ENCODE measurements at places on chromosomes 1 and 21.

DNA sequence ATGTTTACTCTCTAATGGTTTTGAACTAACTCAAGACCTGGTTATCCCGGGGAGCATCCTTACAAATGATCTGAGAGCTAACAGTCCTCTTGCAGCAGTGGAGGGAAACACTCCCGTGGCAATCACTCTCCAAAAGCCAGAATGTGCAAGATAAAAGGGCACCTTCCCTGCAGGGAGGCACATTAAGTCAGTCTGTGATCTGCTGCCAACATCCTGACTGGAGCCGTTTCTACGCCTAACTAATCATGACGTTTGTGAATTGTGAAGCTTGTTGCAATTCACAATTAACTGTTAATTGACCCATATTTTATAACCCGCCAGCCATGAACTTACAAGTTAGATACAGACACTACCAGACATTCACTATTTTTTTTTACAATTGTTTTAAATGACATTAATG is 52.1 kb upstream of the LGALS8 start:
- DNase-seq: no peak

DNA sequence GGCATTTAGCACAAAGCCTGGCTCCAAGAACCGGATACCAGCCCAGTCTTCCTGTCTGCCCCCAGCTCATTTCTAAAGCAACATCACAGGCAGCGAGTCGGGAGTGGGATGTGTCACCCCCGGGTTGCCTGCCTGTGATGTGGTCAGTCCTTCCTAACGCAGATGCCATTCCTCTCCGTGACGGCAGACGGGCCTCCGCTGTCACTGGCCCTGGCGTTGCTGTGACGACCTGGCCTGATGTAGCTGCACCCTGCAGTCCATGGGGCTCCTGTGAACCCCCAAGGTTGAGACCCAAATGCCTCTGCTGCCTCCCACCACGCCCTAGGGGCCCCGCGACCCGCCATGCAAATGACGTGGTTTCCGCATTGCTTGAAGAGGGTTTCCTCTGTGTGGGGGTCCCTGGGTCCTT is 12.3 kb downstream of the TNFRSF1B start:
- no peak for DNase-seq

DNA sequence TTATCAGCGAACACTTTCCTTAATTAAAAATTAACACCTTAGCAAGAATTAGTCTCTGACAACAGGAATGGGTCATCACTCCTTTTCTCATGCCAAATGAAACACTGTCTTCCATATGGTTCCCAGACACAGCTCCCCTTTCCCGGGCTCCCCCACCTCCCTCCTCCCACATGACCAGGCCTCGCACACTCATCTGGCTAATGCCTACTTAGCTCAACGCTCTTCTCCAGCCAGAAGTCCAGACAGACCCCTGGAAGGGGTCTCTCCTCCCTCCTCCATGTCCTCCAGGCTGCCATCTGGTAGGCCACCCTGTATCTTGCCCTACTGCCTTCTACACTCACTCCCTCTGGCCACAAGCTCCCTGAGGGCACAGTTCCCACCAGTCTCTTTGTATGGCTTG is 39.9 kb downstream of the KCNC4 start:
- no peak for DNase-seq

DNA sequence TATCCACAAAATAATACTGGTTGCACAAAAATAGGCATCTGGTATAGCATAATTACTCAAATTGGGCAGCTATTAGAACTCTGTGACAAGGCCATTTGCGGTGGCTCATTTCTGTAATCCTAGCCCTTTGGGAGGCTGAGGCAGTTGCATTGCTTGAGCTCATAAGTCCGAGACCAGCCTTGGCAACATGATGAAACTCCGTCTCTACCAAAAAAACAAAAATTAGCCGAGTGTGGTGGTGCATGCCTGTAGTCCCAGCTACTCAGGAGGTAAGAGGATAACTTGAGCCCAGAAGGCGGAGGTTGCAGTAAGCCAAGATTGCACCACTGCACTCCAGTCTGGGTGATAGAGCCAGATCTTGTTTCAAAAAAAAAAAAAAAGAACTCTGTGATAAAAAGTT is 36.7 kb downstream of the PLPP3 start:
- no peak for DNase-seq

GRCh38 chr1:84653130-84653677 is 37.1 kb downstream of the SSX2IP start:
- DNase-seq: no peak

All from SK-N-DZ (cell line).